ENCODE measurements at places on chromosomes 2 and 18.

- no peak for DNase-seq
These were observed 84.5 kb upstream of the SLC1A4 start for GRCh38 chr2:64904413-64905329.

GRCh38 chr2:86272111-86272510, 65.3 kb downstream of the REEP1 start:
- DNase-seq = no peak

DNA sequence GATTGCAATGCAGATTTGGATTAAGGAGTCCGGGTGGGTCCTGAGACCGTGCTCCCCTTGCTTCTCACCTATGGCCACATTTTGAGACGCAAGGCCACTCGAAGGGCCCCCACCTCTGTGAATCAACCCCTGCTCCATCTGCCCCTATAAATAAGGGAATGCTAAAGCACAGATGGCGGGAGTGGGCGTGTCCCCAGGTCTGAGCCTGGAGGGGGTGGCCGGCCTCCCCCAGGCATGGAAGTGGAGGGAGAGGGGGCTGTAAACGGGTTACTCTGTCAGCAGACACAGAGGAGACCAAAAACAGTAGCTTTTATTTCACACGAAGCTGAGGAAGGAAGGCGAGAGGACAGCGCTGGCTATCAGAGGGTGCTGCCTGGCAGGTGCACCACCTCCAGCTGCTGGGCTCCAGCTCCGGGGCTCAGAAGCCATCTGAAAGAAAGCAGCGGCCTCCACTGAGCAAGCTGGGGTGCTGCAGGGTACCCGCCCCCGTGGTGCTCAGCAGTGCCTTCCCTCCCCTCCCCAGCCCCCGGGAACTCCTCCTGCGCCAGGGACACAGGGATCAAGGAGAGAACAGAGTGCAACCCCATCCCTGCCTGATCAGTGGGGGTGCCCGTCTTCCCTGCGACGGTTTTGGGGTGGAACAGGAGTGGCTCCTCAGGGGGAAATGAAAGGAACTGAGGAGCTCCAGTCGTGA, 56.7 kb upstream of the RAB6C start:
- DNase-seq = no peak

GRCh38 chr2:27441958-27442919, at the start of gene KRTCAP3:
Gene KRTCAP3, plus strand, starts transcription at chr2:27442381. Its CDS starts 32 bp downstream, at chr2:27442413.
- peak; percentile 74 for DNase-seq

GRCh38 chr2:99481941-99482340, 7.9 kb downstream of the REV1 start:
- no peak for DNase-seq

- no peak for DNase-seq
These were observed 570.7 kb downstream of the THSD7B start for GRCh38 chr2:137336067-137336466.

DNA sequence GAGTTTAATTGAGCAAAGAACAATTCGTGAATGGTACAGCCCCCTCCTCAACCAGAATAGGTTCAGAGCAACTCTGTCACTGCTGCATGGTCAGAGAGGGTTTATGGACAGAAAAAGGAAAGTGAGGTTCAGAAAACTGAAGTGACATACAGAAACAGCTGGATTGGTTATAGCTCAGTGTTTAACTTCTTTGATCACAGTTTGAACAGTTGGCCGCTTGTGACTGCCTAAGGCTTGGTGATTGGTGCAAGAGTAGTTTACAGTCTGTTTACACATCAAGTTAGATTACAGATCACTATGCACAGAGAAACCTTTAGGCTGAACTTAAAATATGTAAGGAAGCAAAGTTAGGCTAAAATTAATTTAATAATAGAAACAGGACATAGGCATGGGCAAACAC, 459.2 kb downstream of the KCNJ3 start:
- DNase-seq = no peak

DNA sequence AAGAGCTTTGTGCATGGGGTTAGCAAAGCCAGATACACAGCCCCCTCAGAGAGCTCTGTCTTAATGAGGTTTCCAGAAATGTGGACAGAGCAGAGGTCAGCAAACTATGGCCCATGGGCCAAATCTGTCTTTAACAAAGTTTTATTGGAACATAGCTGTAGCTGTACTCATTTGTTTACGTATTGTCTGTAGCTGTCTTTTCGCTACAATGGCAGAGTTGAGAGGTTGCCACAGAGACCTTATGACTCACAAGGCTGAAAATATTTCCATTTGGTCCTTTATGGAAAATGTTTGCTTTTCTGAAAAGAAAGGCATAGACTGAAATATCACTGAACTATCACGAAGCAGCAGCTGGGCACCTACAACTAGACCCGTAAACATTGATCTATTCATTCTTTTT, 841.8 kb downstream of the SLC4A3 start:
- no peak for DNase-seq

DNA sequence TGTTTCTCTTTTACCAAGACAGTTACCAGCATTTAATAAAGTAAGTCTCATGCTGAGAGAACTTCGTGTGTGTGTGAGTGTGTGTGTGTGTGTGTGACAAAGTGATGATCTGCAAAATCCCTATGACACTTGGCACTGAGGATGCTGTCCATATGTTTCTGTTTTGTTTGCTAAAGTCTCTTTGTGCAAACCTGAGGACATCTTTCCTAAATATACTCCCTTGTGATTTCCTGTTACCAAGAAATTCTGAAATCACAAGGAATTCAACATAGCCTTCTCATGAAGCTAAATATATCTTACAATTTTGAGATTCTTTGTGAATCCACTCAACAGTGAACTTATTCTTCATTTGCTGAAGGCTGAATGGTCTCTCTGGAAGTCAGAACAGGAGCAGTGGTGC, 1359.7 kb upstream of the NRXN1 start:
- DNase-seq = no peak

- DNase-seq = no peak
These were observed 355.2 kb upstream of the UBE2E3 start for GRCh38 chr2:180625006-180625844.

GRCh38 chr2:52396836-52397235, 1364.9 kb upstream of the NRXN1 start:
- no peak for DNase-seq

GRCh38 chr2:223586261-223586660, 15.9 kb downstream of the SCG2 start:
- DNase-seq = no peak

- no peak for DNase-seq
These were observed 401.6 kb upstream of the TNP1 start for GRCh38 chr2:217261452-217261851.

DNA sequence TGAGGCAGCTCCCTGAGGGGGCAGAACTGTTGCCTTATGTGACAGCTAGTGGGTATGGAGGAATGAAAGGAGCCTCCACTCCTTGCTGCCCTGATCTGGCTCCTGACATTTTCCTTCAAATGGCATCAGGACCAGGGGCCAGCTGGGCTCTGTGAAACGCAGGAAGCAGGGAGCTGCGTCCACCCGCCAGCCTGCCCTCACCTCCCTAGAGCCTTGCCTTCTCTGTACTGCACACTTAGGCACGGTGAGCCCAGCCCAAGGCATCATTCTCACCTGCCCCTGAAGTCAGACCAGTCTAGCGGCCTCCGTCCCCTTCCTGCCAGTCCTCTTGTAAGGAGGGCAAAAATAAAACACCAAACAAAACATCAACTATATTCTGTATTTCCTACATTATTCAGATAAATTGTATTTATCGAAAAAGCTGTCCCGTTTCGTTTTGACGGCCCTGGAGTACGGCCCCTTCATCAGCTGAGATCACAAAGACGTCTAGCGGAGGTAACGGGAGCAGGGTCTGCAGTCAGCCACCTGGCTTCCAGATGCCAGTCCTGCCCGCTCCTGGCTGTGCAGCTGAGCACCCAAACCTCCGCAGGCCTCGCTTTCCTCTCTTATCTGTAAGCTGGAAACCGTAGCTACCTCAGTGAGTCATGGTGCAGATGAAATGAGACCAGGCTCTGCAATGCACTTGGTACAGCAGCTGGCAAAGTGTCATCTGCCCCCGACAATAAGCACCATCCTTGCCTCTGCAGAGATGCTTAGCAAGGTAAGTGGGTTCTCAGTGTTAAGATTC, 6.9 kb upstream of the CTDP1 start:
- no peak for DNase-seq

- no peak for DNase-seq
These were observed 54.7 kb upstream of the RND3 start for GRCh38 chr2:150542172-150542571.

GRCh38 chr18:28514699-28515098, 337.8 kb upstream of the CDH2 start:
- no peak for DNase-seq

DNA sequence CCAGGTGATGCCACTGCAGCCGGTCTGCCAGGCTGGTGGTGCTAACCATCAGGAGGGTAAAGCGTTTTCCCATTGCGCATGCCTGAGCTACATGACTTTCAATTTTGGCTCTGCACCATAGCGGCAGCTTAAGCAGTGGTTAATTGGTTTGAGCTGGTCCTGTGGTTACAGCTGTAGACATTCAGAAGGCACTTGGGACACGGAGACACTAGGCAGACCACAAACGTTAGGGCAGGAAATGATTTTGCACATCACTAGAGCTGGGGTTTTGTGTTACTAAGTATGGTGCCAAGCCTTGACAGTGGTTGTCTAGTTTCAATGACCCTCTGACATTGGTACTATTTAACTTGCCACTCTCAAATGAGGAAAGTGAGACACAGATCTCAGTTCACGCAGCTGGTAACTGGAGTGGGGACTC, 28.9 kb upstream of the CNOT11 start:
- DNase-seq = peak; percentile 62

DNA sequence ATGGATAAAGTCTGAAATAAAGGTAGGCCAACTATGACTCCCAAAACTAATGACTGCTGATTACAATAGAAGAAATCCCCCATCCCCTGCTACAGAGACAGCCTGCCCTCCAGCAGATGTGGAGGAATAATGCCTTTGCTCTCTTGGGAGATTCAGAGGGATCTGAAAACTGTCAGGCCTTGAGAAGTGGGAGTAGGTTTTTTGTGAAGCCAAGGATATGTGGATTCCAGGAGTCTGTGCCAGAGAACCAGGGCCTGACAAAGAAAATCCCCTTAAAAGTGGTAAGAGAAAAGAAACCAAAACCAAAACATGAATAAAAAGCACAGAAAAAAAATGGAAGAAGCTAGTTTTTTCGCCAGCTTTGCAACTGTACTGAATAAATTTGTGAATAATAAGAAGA, 397.6 kb downstream of the ZNF521 start:
- no peak for DNase-seq

- DNase-seq = no peak
These were observed 41.4 kb downstream of the DGKD start for GRCh38 chr2:233395687-233396086.

- no peak for DNase-seq
These were observed 75.5 kb downstream of the COPS8 start for GRCh38 chr2:237161189-237161588.

DNA sequence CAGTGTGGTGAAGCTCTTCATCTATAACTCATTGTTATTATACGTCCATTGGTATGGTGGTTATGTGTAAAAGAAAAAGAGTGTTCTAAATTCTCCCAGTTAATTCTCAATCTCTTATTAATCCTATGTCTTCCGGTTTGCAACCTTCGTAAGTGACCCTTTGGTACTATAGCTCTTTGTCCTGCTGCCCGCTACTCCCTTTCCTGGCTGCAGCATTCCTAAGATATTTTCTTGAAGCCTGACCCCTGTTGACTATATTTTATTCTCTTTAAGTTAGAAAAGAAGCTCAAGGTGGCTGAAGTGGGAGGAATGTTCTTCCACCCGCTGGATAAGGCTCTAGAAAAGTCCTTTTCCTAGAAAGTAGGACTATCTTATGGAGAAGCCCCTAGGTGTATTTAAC, 684.8 kb downstream of the SOCS6 start:
- DNase-seq = no peak

GRCh38 chr2:149634103-149634502, 46.5 kb upstream of the MMADHC start:
- DNase-seq = no peak

DNA sequence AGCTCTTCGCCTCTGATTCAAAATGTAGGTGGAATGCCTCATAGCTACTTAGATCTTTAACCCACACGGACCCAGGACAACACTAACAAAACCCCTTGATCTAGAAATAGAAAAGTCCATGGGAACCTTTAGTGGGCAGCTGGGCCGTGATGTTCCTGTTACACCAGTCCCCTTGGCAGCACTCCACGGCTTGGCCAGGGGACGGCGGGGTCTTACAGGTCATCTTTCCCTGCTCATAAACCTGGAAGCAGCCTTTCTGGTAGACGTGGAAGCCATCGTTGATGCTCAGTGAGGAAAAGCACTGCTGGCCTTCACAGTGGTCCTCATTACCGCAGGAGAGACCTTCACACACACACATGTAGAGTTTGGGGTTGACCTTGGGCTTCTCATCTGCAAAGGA, 95.9 kb downstream of the ACVR1 start:
- no peak for DNase-seq

GRCh38 chr2:52960881-52961280, 806.7 kb upstream of the CHAC2 start:
- no peak for DNase-seq

DNA sequence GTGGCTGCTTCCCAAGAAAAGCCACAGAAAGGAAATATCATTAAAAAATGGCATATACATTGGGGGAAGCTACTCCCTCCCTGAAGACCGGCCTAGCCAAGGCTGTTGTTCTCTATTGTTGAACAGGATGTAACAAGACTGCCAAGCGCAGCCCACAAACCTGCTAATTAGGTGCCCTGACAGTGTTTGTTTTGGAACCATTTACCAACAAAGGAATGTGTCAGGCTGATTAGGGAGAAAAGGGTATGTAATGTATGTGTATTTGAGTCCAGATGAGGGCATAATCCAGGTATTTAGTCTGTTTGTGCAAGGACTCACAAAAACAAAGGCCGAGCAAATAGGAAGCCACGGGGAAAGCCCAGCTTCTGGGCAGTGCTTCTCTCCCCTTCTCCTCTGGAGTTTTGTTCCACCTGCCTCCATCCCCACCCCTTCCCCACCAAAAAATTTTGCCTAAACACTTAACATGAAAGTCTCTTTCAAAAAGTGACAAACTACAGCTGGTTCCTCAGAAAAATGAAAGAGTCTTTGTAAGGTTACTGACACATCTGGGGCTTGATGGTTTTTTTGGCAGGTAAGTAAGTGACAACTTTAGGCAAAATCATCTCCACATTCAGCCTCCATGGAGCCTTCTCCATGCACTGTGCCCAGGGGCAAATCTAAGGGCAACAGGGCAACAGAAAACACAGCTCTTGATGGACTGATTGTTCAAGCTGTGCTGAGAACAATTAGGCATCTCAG, 78.3 kb upstream of the FZD5 start:
- no peak for DNase-seq

DNA sequence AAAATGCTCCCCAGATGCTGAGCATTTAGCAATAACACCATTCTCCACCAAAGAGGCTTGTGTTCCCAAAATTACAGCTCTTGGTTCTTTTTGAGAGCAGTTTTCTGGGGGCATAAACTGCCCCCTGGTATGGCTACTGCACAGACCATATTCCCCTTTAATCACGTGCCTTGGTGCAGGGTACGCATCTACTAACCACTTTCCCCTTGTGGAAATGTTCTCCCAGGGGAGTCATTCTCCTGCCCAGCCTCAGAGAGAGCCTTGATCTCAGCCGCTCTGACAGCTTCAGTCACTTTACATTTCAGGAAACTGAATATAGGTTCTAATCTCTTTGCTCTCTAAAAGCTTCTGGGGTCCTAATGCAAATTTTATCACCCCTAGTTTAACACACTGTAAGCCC, 44.7 kb upstream of the EML6 start:
- no peak for DNase-seq

- no peak for DNase-seq
These were observed 156.8 kb upstream of the RBMS1 start for GRCh38 chr2:160650196-160651118.
